CD8-positive, alpha-beta memory T cell (primary cell): ENCODE measurements at places on chromosomes 16 and 17. TPM values are rescaled to one million over a fixed set of nuclear protein-coding genes. Genes with fewer than 3 reads are reported as not detected.

AIPL1 gene
- total RNA-seq, result not detected

ACLY gene
- 189 TPM for total RNA-seq

ELMO3 gene
- 5.0 TPM for total RNA-seq

MGAT5B gene
- 0.46 TPM for total RNA-seq

HSPB9 gene
- 0.15 TPM for total RNA-seq

HIGD1B gene
- not detected for total RNA-seq

PRR29 gene
- 0.51 TPM for total RNA-seq

TPSB2 gene
- total RNA-seq, result not detected

RPRML gene
- total RNA-seq, result not detected

FA2H gene
- not detected for total RNA-seq

PPP1R27 gene
- total RNA-seq, result not detected

CEP131 gene
- total RNA-seq, result 13.2 TPM

DNA sequence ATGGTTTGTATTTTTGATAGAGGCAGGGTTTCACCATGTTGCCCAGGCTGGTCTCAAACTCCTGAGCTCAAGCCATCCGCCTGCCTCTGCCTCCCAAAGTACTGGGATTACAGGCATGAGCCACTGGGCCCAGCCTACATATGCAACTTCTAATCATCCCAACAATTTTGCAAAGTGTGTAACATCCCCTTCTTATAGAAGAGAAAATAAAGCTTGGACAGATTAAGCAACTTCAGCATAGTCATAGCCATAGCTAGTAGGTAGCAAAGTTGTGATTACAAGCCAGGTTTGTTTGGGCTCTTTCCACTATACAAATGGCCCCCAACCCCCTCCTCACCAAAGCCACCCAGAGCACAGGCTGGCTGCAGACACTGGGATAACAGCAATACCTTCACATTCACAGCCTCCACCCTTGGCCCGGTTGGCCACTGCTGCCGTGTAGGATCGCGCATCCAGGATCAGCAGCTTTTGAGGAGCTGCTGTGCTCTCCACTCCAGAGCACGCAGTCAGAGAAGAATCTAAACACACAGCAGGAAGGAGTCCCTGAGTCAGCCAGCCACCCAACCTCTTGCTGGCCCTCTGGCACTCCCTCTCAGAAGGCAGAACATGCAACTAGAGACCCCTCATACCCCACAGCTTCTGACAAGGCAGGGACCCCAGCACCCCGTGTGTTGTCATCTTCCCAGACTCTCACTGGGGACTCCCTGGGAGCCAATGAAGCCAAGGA lies 7.9 kb downstream of the MTMR4 start:
- H3K27ac ChIP-seq, result no peak overlapping the region
- no peak for DNase-seq
- no peaks in the 10 kb centered on the region for H3K27me3 ChIP-seq
- no peaks in the 10 kb centered on the region for H3K4me1 ChIP-seq
- H3K4me3 ChIP-seq, result no peak overlapping the region
- peaks cover 70% of the 10 kb centered on the region for H3K36me3 ChIP-seq

GRCh38 chr16:15949210-15950160 lies at the start of gene ABCC1:
Gene ABCC1 (plus strand): TSS chr16:15949616. CDS start chr16:15949752, 136 bp downstream.
- no peaks in the 10 kb centered on the region for H3K36me3 ChIP-seq
- DNase-seq, result peak; percentile 52
- H3K27ac ChIP-seq, result peak within 1 kb of the TSS; percentile 90
- peak within 1 kb of the TSS; percentile 84 for H3K4me3 ChIP-seq

DNA sequence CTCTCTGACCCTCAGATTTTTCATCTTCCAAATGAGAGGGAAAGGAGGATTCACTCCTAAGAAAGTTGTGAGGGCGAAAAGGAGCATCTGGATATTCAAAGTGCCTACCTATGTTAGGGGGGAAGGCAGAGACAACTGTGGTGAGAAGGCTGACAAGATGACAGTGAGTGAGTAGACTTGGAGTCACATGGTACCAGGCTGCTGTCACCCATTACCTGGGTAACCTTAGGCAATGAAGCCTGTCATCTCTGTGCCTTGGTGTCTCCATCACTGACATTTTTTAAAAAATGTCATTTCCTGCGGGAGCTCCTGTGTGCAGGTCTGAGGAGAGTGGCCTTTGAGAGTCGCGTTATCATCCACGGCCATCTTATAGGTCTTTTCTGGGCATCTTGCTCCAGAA lies 124.0 kb downstream of the MAF start:
- no peak overlapping the region for H3K27ac ChIP-seq
- H3K36me3 ChIP-seq, result no peaks in the 10 kb centered on the region
- no peak overlapping the region for H3K4me3 ChIP-seq

DNA sequence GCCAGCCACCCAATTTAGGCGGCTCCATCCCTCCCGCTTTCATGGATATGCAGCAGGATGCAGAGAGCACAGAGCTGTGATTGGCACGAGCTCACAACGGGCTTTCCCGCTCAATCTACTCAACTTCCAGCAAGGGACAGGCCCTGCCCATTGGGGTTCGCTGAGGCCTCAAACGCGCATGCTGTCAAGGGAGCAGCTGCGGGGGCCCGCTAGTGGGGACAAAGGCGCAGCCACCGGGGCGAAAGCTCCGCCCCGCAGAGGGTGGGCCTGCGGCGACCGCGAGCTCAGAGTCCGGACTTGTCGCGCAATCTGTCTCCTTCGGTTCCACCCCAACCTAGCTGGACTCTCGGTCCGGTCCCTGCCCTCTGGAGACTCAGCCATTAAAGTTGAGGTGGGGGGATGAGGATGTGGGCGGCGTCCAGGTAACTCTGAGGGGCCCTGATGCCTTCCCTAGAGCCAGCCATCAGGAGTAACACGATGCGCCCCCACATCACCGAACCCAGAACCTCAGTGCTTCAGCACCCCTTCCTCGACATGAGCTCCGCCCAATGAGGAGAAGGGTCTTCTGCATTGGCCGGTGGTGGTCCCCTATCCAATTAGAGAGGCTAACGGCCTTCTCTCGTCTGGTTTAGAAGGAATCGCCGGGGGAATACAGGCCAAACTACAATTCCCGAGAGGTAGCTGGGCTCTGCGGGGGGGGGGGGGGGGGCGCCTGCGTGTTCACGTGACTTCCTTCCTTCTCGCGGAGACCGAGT lies 489 bp upstream of the NFATC3 start:
- H3K27me3 ChIP-seq, result no peaks in the 10 kb centered on the region
- H3K4me1 ChIP-seq, result peaks cover 74% of the 10 kb centered on the region
- DNase-seq, result peak; percentile 85
- H3K4me3 ChIP-seq, result peak overlapping the region; percentile 96
- H3K36me3 ChIP-seq, result no peaks in the 10 kb centered on the region

DNA sequence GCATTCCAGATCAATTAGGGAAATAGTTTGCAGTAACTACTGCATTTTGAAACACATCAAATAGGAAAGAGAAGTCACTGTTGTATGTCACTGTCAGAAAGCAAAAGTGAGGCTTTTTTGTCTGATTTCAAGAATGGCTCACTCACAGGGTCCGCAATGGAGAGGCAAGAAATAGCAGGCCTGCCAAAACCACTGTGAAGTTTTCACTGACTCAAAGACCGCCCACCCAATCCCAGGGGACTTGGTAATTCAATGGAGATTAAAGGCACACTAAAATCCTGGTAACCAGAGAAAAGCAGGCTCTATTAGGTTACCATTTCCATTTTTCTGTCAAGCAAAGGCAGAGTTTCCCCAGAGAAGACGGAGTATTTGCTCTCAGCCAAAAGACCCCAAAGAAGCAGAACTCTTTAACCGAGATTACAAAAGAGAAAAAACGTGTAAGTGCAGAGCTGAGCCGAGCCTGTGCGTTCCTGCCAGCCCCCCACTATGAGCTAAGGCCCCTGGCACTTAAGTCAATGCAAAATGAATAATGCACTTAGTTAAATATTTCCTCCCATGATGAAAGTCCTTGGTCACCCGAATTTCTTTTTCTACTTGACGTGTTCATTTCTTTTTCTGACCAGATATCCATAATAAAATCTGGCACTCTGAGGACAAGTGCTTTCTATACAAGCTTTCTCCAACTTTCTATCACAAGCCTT lies 57.0 kb downstream of the FOXL1 start:
- DNase-seq, result no peak
- H3K27ac ChIP-seq, result no peak overlapping the region
- no peak overlapping the region for H3K4me3 ChIP-seq
- no peaks in the 10 kb centered on the region for H3K36me3 ChIP-seq

GRCh38 chr17:8477715-8478441 lies 42.2 kb downstream of the NDEL1 start:
- peaks cover 38% of the 10 kb centered on the region for H3K36me3 ChIP-seq
- H3K4me1 ChIP-seq, result no peaks in the 10 kb centered on the region
- no peak overlapping the region for H3K4me3 ChIP-seq

GRCh38 chr17:83186751-83187421 lies 107.5 kb downstream of the METRNL start:
- no peak overlapping the region for H3K4me3 ChIP-seq
- no peak overlapping the region for H3K27ac ChIP-seq
- H3K36me3 ChIP-seq, result no peaks in the 10 kb centered on the region
- no peaks in the 10 kb centered on the region for H3K27me3 ChIP-seq

GRCh38 chr17:27660436-27660835 lies 29.4 kb downstream of the LGALS9 start:
- no peak overlapping the region for H3K4me3 ChIP-seq
- H3K36me3 ChIP-seq, result no peaks in the 10 kb centered on the region

GRCh38 chr16:87216841-87217275 lies 100.3 kb downstream of the C16orf95 start:
- no peak for DNase-seq
- H3K4me1 ChIP-seq, result no peaks in the 10 kb centered on the region
- H3K36me3 ChIP-seq, result no peaks in the 10 kb centered on the region

GRCh38 chr17:71975331-71975801 lies 145.5 kb upstream of the SOX9 start:
- no peaks in the 10 kb centered on the region for H3K27me3 ChIP-seq
- H3K4me1 ChIP-seq, result no peaks in the 10 kb centered on the region
- H3K27ac ChIP-seq, result no peak overlapping the region
- H3K36me3 ChIP-seq, result no peaks in the 10 kb centered on the region

DNA sequence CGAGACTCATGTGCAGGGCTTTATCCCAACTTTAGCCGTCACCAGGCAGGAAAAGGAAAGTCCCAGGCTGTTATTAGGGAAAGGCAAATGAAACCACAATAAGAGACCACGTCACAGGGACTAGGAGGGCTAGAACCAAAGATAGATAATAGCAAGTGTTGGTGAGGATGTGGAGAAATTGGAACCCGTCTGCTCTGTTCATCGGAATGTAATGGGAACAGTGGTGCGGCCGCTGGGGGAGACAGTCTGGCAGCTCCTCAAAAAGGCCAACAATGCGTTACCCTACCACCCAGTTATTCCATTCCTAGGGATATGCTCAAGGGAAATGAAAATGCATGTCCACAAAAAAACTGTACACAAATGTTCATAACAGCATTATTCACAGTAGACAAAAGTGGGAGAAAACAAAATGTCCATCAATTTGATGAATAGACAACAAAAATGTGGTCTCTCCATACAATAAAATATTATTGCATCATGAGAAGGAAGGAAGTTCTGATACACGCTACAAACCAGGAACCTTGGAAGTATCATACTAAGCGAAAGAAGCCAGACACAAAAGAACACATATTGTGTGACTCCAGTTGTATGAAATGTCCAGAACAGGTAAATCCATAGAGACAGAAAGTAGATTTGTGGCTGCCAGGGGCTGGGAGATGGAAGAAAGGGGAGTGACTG lies 19.5 kb upstream of the USP10 start:
- no peaks in the 10 kb centered on the region for H3K36me3 ChIP-seq
- H3K27me3 ChIP-seq, result no peaks in the 10 kb centered on the region
- H3K4me3 ChIP-seq, result no peak overlapping the region
- no peak overlapping the region for H3K27ac ChIP-seq
- no peaks in the 10 kb centered on the region for H3K4me1 ChIP-seq

GRCh38 chr17:48499735-48500434 lies 30.9 kb downstream of the HOXB1 start:
- H3K27ac ChIP-seq, result no peak overlapping the region
- no peak for DNase-seq
- H3K4me1 ChIP-seq, result no peaks in the 10 kb centered on the region
- no peak overlapping the region for H3K4me3 ChIP-seq
- no peaks in the 10 kb centered on the region for H3K27me3 ChIP-seq

GRCh38 chr17:37134050-37134449 lies 185.3 kb downstream of the AATF start:
- no peaks in the 10 kb centered on the region for H3K4me1 ChIP-seq
- no peaks in the 10 kb centered on the region for H3K27me3 ChIP-seq
- no peak overlapping the region for H3K27ac ChIP-seq
- H3K36me3 ChIP-seq, result peaks cover 4% of the 10 kb centered on the region
- DNase-seq, result peak; percentile 2
